CD4-positive, alpha-beta T cell treated with Interleukin-4 for 1 hour (primary cell): ENCODE measurements at places on chromosomes 3 and 15.

GRCh38 chr3:42612928-42613327, 12.4 kb downstream of the NKTR start:
- no peak for DNase-seq

GRCh38 chr3:12253516-12254343, 35.1 kb upstream of the PPARG start:
- no peak for DNase-seq

DNA sequence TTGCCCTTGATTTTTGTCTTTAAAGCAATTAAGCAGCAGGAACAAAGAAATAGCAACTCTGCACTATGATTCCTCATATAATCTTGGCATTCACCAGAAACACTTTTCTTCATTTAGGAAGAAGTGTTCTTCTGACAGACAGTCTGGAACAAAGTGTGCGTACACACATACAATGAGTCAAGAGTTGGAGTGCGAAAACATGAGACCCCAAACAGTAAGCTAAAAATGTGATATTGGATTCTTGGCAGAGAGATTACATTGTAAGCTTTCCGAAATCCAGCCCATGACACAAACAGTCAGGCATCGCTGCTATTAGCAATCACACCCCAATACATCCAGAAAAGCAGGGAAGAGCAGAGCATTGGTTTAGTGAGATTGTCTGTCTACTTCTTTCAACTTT, 306.7 kb upstream of the TBC1D5 start:
- no peak for DNase-seq

DNA sequence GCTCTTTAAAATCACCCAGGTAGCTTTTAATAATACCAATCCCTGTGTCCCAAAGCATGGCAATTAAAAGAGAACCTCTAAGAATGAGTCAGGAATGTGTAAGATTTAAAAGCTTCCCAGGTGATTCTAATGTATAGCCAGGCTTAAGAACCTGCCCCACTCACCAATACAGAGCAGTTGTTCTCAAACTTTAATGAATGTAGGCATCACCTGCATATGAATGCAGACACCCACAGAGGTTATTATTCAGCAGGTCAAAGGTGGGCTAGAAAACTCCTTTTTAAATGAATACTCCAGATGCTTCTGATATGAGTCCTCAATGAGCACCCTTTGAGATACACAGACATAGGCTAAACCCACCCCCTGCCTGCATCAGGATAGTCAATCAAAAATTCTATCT, 298.1 kb upstream of the KCNMB2 start:
- no peak for DNase-seq

- no peak for DNase-seq
Measured at GRCh38 chr3:181892848-181893247, 181.1 kb downstream of the SOX2 start.

GRCh38 chr3:126197854-126198584, 17.6 kb upstream of the ALDH1L1 start:
- DNase-seq: peak; percentile 20

DNA sequence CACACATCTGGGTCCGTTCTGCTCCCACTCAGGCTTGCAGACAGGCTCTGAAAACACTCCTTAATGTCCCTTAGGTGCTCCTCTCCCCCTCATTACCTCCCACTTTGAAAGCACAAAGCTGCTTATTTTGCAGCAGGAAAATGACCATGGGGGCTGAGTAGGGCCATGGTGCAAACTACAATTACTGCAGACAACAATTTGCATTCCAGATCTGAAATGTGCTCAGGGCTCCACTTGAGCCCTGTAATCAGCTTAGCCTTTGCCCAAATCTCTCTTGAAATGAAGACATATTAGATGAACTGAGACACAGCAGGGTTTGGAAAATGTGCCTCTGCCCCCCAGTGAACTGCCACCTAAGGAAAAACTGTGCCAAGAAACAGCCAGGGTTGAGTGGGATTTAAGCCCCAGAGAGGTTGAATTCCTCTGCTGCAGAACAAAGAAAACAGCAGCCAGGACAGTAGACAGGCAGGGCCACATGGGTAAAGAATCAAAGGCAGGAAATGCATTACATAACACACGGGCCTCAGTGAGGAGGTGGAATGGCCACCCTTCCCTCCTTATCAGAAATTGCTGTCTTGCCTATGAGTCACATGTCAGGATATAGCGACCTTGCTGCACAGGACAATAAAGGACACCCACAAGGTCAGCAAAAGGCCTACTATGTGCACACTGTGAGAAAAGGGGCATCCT, 126.8 kb upstream of the ARHGEF3 start:
- DNase-seq: peak; percentile 66

DNA sequence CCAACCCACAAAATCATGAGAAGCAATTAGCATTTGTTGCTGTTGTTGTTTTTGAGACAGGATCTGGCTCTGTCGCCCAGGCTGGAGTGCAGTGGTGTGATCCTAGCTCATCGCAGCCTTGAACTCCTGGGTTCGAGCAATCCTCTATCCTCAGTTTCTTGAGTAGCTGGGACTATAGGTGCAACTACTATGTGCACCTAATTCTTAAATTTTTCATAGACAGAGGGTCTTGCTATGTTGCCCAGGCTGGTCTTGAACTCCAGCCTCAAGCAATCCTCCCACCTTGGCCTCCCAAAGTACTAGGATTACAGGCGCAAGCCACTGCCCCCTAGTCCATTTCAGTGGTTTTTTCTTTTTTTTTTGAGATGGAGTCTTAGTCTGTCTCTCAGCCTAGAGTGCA, 18.3 kb downstream of the PARP16 start:
- no peak for DNase-seq

GRCh38 chr3:185630182-185630622, 44.1 kb downstream of the SENP2 start:
- no peak for DNase-seq

GRCh38 chr3:122793568-122794416, at the start of gene HSPBAP1:
Gene HSPBAP1 (minus strand): TSS chr3:122793831. CDS start chr3:122793680, 151 bp downstream.
- peak; percentile 92 for DNase-seq

GRCh38 chr3:17972959-17973906, 230.8 kb upstream of the TBC1D5 start:
- DNase-seq: no peak

GRCh38 chr3:88000853-88001252, 58.0 kb downstream of the CGGBP1 start:
- DNase-seq: peak; percentile 33

DNA sequence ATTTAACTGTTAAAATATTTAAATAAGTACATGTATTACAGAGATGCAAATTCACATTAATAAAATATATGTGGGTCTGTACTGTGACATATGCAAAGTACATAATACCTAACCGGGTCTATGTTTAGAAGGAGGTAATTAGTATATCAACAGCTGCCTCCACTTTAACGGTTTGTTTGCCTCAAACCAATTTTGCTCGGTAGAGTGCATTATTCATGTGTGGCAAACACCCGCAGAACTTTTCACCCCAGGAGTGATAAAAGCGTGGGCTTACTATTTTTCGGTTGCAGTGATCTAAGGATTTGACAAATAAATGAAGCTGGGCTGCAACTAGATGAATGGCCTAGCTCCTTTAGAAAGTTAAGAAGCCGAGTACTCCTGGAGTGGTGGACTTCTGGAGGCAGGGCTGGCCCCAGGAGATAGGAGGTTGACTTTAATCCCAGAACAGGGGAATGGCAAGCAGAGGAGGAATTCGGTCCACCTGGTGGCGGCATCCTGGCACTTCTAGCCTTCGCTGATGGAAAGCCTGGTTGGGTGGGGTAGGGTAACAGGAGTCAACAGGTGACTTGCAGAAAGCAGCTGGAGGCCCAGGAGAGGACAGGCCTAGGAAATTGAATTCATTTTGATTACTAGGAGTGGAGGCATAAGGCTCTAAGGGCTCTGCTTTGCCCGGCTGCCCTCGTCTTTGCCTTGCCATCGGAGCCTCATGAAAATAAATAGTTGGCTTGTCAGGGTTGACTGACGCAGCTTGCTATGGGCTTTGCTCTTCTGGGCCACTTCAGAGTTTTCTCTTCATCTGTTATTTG, 2.4 kb downstream of the SLCO3A1 start:
- DNase-seq: peak; percentile 39

DNA sequence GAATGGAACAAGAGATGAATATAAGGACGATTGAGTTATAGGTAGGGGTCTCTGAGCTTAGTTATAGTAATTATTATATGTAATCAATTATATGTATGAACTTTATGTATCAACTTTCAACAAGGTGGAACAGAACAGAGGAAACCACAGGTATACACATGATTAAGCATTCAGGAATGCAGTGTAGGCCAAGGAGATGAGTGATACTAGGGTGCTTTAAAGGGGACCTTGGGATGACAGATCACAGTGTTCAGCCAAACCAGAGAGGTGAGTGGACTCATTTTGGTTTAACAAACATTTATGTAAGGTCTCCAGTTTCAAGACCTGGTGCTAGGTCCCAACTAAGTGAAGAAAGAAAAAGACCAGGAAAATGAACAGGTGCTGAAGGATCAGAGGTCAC, 895.5 kb downstream of the ROBO2 start:
- DNase-seq: no peak

DNA sequence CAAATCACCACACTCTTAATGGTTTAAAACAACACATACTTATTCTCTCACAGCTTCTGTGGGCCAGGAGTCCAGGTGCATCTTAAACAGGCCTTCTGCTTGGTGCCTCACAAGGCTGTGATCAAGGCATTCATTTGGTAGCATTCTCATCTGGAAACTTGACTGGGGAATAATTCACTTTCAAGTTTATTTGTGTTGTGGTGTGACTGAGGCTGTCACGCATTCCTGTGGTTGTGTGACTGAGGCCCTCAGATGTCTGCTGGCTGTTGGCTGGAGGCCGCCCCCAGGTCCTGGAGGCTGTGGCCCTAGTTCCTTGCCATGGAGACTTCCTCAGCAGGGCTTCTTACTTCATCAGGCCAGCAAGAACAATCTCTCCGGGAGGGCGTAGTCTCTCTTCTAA, 16.9 kb upstream of the FAM3D start:
- DNase-seq: no peak

DNA sequence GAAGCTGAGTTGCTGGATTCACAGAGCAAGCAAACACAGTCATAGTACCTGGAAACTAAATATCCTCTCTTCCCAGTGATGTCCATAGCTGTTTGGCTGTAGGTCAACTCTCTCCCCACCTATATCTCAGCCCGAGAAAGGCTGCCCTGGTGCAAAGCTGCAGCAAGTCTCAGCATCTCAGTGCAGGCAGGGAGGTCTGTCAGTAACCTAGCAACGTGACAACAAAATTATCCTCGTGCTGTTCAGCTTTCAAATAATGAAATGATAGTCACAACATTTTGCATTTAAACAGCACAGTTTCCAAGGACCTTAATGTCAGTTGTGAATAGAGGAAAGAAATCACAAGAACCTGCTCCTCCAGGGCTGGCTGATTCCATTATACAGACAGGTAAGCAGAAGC, 83.6 kb downstream of the CHST2 start:
- no peak for DNase-seq

DNA sequence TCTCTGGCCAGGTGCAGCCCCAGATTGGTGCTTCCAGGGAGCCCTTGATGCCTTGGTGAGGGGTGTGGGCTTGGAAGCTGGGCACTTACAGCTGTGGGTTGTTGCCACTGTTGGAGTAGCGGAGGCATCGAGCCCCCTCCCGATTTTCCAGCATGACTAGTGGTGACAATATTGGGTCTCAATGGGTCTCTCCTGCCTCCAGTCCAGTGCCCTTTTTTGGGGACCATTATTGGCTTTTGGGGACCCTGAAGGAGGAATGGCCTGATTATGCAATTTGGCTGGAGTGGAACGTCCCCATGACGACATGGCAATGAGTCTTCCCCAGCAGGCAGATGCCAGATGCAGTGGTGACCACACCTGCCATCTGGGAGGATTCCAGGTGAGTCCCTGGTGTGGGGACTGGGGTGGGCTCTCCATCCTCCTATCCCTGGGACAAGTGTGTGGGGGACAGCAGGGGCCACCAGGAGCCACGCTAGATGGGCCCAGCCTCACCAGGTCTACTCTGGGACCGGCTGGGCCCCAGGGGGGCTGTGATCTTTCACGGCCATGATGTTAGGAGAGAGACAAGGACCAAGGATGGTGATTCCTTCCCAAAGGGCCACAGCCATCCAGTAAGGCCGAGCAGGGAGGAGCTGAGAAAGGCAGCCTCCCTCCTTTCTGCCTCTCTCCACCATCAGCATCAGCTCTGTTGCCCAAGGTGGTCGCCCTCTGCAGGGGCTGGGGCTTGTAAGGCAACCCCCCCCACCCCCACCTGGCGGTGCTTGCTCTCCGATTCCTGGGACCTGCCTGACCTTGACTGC, 196.8 kb downstream of the GOLGA6L6 start:
- DNase-seq: no peak

DNA sequence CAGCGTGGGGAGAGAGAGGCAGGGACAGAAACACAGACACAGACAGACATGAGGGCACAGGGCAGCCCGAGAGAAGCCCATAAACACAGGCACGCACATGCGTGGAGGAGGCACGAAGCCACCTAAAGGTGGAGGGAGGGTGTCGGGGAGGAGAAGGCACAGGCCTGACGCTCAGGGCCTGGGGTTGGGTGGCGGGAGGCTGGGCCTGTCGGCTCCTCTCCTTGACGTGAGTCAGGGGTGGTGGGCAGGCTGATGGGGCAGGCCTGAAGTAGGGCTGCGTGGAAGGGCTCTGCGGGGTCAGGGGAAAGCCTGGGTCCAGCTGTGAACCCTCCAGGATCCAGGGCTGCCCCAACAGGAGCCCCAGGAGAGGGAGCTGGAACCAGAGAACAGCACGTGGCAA, 74.2 kb downstream of the EPHB3 start:
- DNase-seq: no peak

DNA sequence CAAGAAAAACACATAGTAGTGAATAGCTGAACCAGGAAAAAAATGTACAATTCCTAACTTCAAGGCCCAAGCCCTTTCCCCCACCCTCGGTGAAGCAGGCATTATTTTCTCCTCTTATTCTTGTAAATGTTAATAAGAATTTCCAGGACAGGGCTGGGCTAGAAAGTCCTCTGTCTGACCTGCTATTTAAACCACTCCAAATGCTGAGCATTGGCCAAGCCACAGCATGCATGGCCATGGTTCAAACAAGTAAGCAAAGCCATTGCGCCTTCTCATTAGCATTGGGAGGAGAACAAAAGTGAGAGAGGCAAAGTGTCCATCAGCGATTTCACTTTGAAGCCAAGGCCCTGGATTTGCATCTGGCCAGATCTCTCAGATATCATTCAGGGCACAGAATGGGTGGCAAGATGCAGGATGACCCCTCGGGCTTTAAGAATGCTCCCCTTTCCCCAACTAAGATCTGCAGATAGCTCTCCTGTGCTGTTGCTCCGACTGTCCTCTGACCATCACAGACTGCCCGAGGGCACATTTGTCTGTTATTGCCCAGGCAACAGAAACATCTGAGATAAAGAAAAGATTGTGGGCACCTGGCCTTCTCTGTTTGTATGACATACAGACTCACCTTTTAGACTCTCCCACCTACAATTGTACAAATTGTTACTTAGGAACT, 46.3 kb downstream of the CEMIP start:
- DNase-seq: no peak

- peak; percentile 64 for DNase-seq
Measured at GRCh38 chr3:32340039-32340438, 51.6 kb upstream of the CMTM7 start.
